Stimulated activated CD4-positive, alpha-beta T cell treated with anti-CD3 and anti-CD28 coated beads, TNF-alpha, amount 100 ng/mL, for 4 hours (primary cell): ENCODE measurements at places on chromosomes 5 and 9.

- DNase-seq, result no peak
These were observed 54.2 kb downstream of the KLF4 start for GRCh38 chr9:107435415-107435814.

- no peak for DNase-seq
These were observed 81.5 kb downstream of the AMBP start for GRCh38 chr9:113996531-113997001.

DNA sequence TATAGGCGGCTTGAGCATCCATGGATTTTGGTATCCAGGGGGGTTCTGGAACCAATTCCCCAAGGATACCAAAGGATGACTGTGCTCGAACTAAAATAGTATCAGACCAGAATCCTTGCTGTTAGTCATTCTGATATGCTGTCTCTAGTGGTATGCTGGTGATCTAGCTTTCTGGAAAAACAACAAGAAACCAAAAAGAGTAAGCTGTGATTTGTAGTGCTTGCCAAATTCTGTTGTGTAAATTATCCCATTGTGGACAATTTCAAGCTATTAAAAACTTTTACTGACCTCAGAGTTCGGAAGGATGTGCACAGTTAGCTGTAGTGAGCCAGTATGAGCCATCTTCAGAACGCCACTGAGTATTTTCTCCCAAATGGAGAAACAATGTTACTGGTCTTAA is 99.0 kb upstream of the FBN2 start:
- no peak for DNase-seq

DNA sequence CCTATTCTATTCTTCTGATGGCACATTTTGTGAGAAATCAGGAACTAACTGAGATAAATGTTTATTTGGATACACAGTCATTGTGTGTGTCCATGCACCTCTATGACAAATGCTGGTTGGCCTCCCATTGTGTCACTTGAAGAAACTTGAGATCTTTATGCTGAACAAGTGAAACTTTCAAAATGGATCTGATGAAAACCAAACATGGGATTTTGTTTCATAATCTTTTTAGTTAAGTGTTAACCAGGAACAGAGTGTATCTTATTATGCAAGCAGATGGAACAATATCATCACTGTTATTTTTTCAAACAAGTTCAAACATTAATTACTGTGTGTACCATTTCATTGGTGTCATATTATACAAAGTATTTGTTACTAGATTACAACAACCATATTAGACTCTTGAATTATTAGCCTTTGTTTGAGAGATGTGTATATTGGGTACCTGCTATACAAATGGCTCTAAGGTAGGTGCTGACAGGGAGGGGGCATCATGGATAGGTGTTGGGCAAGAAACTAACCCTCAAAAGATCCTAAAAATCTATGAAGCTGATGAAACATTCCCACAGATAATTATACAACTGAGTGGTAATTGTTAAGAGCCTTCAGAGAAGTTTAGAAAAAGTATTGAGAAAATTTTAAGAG is 159.8 kb downstream of the PALM2AKAP2 start:
- DNase-seq, result no peak

DNA sequence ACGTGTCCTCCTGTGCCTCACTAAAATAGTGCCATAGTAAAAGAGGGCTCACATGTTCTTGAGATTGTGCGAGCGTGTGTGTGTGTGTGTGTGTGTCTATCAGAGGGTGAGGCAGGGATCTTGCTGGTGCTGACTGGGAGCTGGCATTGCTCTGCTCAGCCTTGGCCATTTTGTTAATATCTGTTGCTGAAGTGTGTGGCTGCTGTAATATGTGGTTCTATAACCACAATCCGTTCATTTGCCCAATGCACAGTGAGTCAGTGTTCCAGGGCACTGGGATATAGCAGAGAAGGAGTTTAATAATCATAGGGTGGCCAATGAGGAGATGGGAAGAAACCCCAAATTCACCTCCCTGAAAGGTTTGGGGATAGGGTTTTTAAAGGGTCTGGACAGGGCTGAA is 61.3 kb downstream of the RASGRF2 start:
- DNase-seq, result no peak

DNA sequence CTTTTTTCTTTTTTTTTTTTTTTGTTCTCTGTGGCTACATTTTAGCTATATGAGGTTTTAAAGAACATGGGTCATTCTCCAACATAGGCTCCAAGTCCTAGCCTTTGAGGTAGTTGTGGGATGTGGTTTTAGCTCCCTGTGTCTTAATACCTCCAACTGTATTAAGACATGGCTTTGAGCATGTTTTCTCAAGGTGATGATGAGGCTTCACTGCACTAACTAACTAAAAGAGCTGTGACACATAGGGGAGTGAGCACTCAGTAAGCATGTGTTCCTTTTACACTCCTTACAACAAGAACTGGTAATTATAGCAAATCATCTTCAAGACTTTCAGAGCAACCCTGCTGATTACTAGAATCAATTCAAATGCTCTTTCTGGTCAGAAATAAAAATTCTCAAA is 333.6 kb upstream of the CCNH start:
- DNase-seq, result no peak

DNA sequence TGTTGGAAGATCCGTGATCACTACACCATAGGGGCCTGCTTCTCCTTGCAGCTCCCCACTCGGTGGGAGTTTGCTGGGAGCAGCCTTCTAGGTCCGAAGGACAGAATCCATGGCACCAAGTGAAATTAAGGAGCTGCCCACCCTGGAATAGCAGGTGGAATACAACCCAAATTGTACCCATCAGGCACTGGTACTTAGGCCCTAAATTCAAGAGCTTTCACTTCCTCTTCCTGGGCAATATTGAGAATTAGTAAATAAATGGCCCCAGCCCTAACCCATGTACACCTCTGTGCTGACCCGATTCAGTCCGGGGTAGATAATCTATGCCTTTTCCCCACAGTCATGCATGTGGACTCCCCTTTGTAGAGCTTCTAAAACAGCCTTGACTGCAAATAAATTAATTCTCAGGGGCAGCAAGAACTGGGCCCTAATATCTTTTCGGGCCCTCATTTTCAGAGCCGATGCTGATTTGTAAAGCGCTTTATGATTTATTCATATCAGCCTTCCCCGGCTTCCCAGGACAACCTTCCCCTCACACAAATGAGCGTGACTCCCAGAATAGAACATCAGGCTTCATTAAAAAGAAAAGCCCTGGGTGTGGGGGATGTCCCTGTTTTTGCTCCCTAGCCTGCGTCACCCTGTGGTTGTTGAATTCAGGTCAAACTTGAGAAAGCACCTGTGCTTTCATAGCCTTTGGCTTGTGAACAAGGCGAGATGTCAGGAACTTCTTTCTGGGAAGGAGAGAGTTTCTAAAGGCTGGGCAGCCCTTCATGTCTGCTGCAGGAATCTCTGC is 126.1 kb upstream of the TBC1D2 start:
- no peak for DNase-seq

DNA sequence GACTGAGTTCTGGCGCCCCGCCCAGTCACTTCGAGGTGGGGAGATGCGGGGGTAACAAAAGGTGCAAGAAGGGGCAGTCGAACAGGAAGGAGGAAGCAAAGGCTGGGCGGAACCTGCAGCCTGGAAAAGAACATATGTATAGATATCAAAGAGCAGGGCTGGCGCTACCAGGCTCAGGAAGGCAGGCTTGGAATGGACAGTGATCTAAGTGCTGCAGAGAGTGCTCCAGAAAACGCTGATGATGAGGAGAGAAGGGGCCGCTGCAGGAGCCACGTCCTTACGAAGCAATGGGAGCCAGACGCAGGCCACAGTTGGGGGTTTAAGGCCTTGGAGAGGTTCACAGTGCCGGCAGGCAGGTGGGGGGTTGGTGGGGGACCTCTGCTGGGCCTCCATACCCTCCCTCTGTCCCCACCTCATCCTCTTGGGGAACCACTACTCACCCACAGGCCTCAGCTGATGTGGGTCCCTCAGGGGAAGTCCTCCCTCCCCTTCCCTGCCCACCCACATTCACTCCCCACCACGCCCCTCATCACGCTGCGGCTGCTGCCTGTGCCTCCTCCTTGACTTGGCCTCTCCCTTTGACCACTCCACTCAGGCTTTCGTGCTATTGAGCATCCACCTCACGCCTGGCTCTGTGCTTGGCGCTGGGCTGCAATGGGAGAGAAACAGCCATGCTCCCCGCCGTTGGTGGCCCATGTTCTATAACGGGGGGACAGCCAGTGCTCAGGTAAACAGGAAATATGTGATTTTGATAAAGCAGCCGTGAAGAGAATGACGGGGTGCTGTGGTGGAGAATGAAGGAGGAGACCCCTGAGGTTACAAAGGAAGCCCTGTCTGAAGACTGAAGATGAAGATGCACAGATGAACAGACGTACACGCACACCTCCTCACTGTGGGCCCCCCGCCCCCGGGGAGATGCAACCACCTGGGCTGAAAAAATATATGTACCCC is 40.5 kb upstream of the RPL26L1 start:
- DNase-seq, result no peak

DNA sequence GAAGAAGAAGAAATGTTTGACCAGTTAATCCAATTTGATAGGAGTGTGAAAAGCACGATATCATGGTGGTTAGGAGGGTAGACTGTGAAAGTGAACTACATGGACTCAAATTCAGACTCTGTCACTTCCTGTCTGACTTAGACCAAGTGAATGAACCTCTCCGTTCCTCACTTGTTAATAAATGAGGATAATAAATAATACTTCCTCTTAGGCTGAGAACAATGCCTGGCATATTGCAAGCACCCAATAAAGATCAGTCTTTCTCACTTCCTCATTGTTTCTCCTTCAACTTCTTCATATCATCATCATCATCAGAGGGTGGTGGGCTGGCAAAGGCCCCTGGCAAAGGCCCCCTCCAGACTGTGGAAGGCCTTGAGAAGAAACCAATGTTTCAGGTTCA is 148.7 kb downstream of the CDK5RAP2 start:
- DNase-seq, result no peak

- no peak for DNase-seq
These were observed 151.4 kb downstream of the COL23A1 start for GRCh38 chr5:178438796-178439195.

DNA sequence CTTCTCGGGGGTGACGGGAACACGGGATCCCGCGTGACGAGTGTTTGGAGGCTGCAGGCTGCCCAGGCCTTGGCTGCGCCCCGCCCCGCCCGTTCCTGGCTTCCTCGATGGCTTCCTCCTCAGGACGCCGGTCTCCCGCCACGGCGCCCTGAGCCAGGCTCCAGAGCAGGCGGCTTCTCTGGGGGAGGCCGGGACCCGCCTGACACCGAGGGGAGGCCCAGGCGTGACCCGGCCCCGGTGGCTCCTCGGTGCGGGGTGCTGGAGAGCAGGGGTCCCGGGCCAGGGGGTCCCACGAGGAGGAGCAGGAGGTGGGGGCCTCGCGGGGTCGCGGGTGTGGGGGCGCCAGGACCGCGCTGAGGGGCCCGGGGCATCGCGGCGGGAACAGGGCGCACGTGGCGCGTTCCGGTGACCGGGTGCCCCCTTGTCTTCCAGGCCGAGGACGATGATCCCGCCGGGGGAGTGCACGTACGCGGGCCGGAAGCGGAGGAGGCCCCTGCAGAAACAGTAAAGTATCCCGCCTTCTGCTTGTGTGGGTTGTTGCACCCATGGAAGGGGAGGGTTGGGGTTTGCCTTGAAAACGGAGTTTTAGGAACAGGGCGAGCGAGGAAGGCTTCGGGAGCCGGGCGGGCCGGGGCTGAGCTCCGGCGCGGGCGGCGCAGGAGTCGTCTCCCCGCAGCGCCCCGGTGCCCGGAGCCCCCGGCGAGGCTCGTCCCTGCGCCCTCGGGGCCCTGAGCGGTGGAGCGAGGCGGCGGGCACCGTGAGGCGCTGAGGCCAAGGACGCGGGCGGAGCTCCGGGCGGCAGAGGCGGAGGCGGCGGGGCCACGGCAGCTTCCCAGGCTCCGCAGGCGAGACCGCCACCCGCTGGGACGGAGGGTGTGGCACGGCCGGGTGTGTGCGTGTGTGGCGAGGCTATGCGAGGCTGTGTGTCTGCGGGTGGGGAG is 22.2 kb downstream of the AHRR start:
- no peak for DNase-seq

- no peak for DNase-seq
These were observed 17.7 kb downstream of the TMEM252 start for GRCh38 chr9:68522954-68523353.

DNA sequence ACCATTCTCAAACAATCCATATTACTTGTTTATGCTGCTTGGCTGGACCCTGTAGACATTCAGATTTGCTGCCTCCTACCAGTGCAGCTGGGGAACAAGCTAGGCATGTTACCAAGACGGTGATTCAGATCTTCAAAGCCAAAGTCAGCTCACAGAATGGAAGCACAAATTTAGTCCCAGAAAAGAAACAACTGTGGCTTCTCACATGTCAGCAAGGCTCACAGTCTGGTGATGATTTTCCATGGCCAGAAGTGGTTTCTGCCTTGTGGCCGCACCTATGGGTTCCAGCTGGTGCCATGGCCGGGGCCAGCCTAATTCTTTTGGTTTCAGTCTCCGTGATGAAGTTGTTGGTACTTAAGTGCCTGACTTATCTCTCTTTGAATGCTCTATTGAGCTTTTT is 182.2 kb downstream of the TMC1 start:
- DNase-seq, result no peak
